Hepatocyte (in vitro differentiated cells): ENCODE measurements at places on chromosomes 2 and 18.

- peak; percentile 30 for DNase-seq
Measured at GRCh38 chr18:50218432-50219197, 23.7 kb upstream of the MYO5B start.

DNA sequence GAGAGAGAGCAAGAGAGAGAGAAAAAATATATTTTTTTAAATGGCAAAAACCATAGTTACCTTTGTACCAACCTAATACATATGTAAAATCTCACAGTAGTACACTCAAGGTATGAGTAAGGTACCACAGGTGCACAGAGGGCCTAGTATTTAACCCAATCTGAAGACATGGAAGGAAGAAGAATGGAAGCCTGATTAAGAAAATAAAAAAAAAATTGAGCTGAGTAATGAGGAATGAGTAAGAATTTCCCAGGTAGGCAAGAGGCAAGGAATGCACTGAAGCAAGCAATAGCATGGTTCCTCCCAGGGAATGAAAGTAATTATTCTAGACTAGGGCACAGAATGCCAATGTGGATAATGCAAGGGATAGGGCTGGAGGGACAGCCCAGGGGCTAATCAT, 294.2 kb downstream of the FIGN start:
- DNase-seq = no peak

DNA sequence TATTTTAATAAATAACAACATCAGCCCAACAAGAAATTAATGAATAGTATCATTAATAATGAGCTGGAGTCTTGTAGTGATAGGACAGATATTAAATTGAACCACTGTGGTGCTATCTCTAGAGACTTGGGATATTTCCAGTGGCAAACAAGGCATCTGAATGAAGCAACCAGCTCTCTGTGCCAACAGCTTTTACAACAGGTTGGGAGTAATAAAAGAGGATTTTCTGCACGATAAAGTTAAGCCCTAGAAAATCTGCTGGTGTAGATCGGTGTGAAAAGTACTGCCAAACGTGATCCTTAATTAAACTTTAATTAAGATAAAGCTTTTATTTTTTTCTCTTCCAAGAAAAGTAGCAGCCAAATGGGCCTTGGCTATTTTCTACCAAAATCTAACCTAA, 385.5 kb downstream of the NR4A2 start:
- no peak for DNase-seq

GRCh38 chr2:66555501-66556324, 120.8 kb downstream of the MEIS1 start:
- DNase-seq = no peak

DNA sequence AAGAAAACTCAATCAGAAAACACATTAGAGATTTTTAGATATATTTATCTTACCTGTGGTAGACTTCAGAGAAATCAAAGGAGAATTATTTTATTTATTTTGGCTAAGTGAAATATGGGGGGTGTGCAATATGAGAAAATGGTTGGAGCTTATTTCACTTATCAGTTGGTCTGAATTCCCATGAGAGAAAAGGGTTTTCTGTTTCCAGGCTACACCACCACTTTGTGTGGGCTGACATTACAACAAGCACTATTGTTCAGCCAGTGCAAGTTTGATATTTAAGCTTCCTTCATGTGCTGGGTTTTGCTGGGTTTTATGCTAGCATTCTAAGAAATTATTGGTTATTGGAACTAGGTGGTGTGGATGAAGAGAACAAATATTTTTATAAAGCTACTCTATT, 33.5 kb downstream of the RMND5A start:
- no peak for DNase-seq

DNA sequence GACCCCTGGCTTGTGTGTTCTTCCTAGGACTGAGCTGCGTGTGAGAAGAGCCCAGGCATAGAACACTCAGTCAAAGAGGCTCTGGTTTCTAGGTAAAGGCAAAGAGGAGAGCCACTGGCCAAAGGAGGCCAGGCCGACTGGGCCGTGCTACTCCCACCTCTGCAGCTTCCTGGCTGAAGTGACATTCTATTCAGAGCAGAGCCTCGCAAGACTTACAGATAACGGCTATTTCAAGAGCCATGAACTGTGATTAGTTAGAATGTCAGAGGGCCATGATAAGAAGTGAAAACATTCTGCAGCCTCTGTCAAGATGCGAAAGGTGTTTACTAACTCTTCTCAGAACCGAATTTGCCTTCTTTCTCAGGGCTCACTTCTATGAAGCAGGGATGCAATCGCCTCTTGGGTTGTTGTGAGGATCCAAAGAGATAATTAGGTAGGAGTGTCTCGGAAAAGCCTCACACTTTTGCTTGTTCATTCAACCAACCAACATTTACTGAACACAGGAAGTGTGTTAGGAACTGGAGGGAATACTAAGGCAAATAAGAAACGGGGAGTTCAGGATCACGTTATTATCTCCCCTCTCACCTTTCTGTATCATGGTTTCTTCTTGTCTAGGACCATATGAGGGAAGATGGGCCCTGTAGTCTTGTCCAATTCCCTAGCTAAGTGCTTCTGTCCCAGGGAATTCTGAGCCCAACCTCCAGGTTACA, 3.4 kb upstream of the DNAJC5G start:
- DNase-seq = no peak

- peak; percentile 86 for DNase-seq
Measured at GRCh38 chr18:48942554-48943261, 8.1 kb downstream of the SMAD7 start.

- DNase-seq = no peak
Measured at GRCh38 chr18:21163647-21164547, 52.3 kb upstream of the ROCK1 start.

DNA sequence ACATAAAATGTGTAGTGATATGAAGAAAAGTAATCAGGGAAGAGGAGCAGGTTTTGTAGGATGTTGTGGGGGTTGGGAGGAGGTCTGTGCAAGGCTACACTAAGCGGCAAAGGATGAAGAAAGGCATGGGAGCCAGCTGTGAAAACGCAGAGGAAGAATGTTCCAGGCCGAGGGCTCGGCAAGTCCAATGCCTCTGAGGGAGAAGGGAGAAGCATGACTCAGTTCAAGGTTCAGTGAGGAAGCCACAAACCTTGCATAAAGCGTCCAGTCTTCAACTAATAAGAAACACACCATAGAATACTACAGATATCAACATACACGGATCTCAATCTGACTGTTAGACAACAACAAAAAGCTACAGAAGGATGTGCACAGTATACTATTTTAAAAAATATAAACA, 16.2 kb downstream of the EPB41L3 start:
- DNase-seq = peak; percentile 23

DNA sequence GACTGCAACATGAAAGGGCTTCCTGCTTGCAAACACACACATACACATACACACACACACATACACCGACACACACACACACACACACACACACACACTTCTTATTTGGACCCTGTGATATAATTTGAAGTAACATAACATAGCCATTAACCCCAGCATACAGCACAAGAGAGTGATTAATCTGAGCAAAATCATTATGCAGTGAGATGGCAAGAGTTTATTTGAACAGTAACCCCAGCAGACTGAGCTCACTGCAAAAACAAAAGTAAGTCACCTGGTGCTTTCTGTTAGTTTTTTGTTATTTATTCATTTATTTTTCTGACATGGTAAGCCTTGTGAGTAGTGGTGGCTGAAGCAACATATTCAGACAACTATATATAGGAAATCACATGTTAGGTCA, 93.7 kb downstream of the NOL4 start:
- DNase-seq = no peak

DNA sequence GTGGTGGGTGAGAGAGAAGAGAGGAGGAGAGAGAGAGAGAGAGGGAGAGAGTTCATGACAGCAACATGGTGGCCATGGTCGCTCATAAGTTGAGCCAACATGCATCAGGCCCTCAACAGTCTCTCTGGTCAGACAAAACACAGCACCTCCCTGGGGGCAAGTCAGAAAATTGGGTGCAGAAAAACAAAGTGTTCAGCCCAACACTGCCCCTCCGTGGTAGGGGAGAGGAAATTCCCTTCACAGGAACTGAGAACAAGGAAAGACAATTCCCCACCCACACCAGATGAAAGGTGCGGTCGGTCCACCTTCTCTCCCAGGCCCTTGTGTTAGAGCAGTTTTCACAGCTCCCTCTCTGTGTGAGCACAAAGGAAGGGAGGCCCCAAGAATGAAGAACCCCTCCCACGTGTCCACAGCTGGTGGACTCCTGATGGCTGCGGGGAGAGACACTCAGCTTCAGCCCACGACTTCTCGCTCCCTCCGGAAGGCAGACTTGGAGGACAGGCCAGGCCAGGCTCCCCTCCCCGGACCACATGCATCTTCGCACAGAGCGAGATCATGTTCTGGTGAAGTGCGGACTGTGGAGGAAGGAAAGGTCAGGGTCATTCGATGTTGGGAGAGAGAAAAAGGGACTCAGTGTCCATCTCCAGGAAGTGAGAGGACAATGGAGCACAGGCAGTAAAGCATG, 181.7 kb downstream of the ANAPC1 start:
- DNase-seq = peak; percentile 55

DNA sequence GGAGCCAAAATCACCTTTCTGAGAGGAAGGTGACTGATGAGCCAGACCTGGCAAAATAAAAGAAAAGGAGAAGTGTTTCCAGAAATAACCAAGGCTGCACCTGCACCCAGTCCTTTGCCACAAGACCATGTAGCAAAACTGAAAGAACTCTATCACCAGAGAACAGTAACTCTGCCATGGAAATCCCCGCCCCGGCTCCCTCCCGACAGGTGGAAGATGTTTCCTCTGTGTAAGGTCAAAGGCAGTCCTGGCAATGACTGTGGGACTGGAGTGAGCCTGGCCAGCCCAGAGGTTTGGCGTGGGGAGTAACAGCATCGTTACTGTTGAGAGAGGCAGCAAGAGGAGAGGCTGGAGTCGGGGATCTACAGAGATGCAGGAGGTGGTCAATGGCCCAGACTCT, 42.3 kb downstream of the SPRED2 start:
- no peak for DNase-seq

- no peak for DNase-seq
Measured at GRCh38 chr2:105862843-105863242, 118.1 kb downstream of the NCK2 start.

DNA sequence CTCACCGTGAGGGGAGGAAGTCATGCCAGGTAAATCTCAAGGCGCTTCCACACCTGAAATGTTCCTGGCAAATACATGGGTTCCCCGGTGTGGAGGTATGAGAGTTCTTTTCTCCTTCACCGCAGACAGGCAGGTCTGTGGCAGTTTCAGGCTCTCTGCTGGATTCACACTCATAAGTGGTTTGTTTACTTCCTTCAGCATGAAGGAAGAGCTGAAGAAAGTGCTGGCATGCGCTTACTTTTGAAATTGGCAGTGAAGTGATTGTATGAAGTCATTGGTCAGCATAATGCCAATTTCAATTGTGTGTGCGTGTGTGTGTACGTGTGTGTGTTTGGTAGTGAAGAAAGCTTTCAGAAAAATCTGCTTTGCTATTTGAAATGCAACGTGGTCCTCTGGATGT, 43.4 kb downstream of the RNF144A start:
- peak; percentile 14 for DNase-seq

DNA sequence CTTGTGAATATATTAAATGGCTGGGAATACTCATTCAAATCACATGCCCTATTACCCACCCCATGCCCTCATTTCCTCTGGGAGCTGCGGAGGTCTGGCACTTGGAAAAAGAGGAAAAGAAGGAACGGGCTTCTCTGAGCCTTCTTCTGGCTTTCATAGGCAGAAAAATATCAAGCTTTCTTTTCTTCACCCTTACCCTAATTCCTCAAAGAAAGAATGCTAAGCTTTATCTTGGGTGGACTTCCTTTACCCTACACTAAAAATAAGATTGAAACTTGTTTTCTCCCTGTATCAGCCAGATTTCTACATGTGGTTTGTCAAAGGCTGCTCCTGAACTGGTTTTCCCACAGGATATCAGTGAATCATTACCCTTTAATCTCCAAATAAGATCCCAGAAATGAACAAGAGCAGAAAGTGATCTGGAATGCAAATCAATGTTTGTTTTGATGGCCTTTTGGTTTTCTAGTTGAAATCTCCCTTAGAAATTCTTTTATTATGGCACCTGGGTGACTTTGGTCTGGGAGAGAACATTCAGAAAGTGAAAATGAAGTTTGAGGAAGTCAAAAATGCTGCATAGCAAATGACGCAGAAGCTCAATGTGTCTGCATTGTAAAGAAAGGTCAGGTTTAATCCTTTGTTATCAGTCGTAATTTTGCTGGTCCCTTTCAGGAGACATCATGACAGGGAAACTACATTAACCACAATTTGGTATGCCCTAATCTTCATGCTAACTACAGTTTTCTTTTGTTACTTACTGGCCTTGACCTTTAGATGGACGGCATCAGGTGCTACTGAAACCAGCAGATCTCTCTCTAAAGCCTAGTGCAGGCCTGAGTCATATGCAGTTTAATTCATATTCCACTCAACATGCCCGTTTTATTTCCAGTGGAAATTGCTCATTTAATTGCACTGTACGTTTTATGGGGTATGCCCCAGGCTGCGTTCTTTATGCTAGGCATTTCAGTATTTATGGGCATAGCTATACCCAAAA, 46.6 kb upstream of the HNRNPA3 start:
- DNase-seq = peak; percentile 37

GRCh38 chr2:100404411-100404810, 13.1 kb downstream of the CHST10 start:
- no peak for DNase-seq

- DNase-seq = peak; percentile 87
Measured at GRCh38 chr2:219684721-219685689, 57.6 kb downstream of the SLC4A3 start.

GRCh38 chr2:216319771-216320170, 52.5 kb downstream of the MARCHF4 start:
- DNase-seq = no peak

DNA sequence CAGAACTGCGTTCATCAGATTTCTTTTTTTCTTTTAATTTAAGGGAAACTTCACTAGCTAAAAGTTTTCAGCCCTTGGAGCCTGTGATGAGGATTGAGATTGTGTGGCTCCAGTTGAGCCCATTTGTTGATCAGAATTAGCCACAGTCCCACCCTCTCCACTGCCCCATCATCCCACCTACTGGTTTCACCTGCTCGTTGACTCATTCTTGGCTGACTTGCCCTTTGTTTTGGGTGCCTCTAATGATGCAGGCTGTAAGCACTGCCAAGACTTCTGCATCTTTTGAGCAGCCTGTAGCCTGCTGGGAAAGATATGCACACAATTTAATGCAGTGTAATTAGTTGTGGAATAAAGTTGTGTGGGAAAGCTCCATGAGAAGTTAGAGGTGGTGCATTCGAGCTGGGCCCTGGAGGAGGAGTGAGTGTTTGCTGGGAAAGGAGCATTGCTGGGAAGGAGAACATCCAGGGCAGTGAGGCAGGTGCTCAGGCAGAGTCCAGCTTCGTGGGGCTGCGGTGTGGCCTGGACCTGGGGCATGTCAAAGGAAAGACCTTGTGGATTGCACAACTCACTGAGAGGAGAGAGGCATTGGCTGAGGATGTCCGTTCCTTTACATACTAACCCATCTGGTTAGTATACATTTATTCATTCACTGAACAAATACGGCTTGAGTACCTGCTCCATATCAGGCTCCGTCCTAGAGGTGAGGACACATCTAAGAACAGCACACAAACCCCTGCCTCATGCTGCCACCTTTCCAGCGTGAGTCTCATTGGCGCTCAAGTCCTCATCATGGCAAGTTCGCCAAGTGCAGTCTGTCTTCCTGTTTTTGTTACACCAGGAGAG, 18.2 kb downstream of the ASPRV1 start:
- DNase-seq = no peak

- DNase-seq = no peak
Measured at GRCh38 chr18:13232086-13232917, 13.7 kb downstream of the LDLRAD4 start.
